ENCODE measurements at places on chromosomes 13 and 19.
A peak's percentile ranks its signal among the peaks of the same experiment; 100 is the strongest.

DNA sequence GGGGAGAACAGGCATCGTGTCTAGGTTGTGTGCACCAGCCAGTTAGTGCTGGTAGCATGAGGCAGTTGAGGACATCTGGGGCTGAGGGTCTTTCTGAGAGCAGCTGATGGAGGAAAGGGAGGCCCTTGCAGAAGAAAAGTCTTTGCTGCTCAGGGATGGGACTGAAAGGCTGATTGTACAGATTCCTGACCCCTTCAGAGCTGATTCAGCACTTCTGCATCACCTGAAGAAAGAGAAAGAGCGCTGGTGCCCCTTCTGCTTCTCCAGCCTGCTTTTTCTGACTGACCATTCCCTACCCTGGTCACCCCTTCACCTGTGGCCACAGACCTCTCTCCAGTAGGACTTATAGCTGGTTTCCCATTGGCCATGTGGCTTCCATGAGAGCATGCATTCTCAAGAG is 476.2 kb downstream of the TSHZ3 start:
- no peak for DNase-seq

DNA sequence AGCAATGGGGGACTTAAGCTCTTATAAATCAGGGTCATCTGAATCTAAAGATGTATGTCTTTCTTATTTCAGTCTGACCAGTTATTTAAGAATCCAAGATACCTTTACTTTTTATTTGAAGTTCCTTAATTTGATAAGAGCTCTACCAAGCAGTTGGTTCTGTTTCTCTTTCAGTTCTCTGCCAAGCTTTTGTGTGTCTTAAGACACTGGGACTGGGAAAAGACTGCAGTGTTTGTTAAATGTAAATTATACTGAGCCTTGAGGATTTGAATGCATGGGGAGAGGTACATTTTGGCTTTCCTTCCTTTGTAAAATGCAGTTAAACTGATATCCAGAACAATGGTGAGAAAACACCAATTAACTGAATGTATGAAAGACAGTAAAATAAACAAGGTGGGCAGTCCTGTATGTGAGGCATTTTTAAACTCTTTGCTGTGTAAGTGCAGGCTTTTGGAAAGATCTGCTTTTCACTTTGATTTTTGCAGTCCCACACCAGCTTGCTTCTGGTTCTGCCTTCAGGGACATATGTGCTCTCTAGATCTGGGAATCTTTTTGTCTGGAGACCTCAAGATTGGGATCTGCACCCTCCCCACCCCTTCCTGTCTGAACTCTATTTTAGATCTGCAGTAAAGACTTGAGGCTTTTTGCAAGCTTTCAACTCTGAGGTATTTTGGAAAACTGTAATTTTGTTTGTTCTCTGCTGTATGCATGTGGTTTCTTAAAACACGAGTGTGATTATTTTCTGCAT is 77.6 kb downstream of the LRCH1 start:
- no peak for DNase-seq

DNA sequence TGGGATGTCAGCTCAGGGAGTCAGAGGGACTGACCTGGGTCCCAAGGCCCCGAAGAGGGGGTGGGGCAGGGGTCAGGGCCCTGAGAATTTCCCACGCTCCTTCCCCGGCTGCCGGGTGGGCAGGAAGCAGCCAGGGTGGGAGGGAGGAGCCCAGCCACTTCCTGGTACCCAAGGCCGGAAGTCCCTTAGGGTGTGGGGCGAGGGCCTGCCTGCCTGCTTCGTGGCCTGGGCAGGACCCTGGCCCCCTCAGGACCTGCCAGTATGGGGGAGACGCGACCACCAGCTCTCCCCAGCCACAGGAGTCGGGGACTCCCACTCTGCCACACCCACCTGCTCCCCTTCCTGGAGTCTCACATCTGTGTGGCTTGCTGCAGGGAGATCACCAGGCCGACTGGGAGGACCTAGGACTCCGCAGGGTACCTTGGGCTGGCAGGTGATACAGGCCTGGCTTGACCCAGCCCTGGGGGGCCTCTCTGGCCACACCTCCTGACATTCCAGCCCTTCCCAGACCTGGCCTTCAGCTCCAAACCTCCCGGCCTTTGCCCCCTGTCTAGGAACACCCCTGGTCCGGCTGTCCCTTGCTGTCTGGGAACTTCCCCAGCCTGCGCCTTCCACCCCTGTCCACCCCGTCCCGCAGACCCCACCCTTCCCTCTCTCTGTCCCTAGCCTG is 9.8 kb upstream of the CIRBP start:
- peak; percentile 66 for DNase-seq

- peak; percentile 83 for DNase-seq
Measured at GRCh38 chr13:74662905-74663304, 528.7 kb upstream of the KLF12 start.

DNA sequence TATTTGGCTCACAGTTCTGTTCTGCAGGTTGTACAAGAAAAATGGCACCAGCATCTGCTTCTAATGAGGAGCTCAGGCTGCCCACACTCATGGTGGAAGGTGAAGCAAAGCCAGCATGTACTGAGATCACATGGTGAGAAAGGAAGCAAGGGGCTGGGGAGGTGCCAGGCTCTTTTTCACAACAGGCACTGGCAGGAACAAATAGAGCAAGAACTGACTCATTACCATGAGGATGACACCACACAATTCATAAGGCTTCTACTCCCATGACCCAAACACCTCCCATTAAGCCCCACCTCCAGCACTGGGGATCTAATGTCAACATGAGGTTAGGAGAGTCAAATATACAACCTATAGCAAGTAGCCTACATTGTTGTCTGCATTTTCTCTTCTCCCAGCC is 522.6 kb downstream of the RFC3 start:
- DNase-seq = peak; percentile 86

DNA sequence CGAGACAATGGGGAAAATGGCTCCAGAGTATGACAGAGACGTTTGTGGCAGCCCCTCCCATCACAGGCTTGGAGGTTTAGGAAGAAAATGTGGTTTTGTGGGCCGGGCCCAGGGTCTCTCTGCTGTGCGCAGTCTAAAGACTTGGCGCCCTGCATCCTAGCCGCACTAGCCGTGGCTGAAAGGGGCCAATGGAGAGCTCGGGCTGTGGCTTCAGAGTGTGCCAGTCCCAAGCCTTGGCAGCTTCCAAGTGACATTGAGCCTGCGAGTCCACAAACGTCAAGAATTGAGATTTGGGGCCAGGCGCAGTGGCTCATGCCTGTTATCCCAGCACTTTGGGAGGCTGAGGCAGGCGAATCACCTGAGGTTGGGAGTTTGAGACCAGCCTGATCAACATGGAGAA is 513.1 kb downstream of the PCDH17 start:
- no peak for DNase-seq

GRCh38 chr19:42422901-42423461 is 4.2 kb downstream of the LIPE start:
- DNase-seq = no peak

GRCh38 chr13:27997904-27998522 is 9.5 kb upstream of the URAD start:
- DNase-seq = peak; percentile 53

GRCh38 chr13:102907886-102908515 is 62.2 kb downstream of the ERCC5 start:
- DNase-seq = peak; percentile 70

- no peak for DNase-seq
Measured at GRCh38 chr19:55673465-55673864, 1.6 kb upstream of the EPN1 start.

DNA sequence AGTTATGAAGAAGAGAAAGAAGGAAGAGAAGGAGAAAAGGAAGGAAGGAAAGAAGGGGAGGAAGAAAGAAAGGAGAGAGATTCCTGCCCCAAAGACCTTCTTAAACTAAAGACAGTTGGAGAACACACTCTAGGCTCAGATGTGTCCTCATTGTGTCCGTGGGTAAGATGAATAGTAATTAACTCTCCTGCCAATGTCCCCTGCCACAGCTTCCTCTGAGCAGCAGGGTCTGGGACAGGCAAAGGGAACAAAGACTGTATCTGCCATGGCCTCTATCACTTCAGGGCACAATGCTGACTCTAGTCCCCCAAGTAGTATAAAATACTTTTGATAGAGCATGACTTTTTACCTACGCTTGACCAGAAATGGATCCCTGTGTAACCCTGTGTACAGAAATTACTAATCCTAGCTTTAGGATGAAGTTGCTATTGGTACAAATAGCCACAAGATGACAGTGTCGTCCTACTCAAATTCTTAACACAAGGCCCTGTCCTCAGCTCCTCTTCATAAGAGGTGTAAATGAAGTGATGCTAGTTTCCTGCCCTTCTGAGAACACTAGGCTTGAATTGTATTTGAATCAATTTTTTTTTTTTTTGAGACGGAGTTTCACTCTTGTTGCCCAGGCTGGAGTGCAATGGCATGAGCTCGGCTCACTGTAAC is 186.2 kb upstream of the GPR12 start:
- peak; percentile 65 for DNase-seq

DNA sequence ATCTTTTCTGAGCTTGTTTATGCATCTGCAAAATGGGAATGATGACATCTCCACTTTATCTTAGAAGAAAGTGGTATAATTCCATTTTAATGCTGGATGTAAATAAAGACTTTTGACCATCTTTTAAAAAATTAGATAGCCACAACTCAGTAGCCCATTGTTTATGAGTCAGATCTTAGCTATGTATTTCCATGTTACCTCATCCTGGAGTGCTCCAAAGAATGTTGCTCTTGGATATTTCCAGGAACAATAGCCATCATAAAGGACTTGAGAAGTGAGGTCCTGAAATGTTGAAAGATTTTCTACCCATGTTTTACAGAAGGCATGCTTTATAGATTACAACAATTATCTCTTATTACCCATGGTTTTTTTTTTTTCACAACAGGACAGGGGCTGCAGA is 229.3 kb upstream of the EDNRB start:
- DNase-seq = peak; percentile 57

DNA sequence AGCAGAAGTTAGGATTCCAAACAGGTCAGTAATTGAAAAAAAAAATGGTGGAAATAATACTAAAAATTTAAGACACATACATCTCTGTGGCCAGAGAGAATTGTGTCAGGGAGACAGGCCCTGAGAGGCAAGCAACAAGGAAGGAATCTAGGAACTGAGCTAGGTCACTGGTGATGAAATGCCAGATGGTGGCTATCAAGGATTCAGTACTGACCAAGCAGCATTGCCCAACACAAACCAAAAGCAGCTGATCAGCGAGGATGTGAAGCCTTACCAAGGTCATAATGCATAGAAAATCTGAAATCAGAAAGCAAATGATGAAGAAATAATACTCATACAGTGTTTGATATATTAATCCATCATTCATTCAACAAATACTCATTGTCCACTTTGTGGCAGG is 905.0 kb downstream of the GPC5 start:
- DNase-seq = peak; percentile 98

- DNase-seq = no peak
Measured at GRCh38 chr13:31706105-31706504, 33.2 kb upstream of the RXFP2 start.

DNA sequence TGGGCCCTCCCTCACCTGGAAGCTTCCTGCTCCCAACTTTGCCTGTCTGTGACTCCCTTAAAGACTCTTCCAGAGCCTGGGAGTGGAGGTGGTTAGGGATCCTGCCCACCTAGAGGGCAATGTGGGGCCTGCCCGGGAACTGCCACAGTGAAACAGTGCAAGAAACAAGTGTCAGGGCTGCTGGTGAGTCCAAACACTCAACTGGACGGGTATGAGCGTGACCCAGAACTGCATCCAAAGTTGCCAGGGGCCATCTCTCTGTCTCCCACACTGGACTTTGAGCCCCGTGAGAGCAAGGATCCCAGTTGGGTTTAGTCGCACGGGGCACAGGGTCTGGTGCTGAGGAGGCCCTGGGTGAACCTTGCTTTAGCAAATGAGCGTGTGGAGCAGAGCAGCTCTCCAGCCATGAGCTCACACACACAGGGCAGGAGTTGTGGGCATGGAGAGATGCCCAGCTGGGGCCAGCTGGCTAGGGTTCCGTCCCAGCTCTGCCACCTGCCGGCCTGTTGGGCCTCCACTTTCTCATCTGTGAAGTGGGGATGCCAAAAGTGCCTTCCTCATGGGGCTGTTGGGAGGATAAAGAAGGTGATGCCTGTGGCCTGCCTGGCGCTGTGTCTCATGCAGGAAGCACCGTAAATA is 2.8 kb upstream of the NUMBL start:
- DNase-seq = no peak

DNA sequence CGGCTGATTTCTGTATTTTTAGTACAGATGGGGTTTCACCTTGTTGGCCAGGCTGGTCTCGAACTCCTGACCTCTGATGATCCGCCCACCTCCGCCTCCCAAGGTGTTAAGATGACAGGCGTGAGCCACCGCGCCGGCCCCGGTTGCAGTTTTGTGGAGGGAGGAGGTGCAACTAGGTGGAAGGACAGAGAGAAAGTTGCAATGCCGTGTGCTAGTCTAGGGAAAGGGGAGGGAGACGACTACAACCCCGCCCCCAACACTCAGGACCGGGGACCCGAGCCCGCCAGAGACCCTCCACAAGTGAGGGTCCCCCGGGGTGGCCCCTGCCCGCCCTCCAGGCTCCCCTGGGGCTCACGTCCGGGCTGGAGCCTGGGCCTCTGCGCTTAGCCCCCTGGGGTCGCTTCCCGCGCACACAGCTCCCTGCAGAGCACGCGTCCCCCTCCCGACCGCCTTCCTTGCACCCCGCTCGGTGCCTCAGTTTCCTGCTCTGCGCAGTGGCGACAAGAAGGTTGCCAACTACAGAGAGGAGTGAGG is 1.2 kb upstream of the ARID3A start:
- no peak for DNase-seq

GRCh38 chr13:99726282-99726894 is 225.1 kb downstream of the TM9SF2 start:
- DNase-seq = no peak

GRCh38 chr19:1154731-1155351 is 19.2 kb downstream of the SBNO2 start:
- DNase-seq = peak; percentile 93

GRCh38 chr13:47036294-47037008 is 139.6 kb upstream of the HTR2A start:
- DNase-seq = no peak

GRCh38 chr19:42655748-42656147 is 61.0 kb upstream of the CEACAM8 start:
- DNase-seq = no peak

DNA sequence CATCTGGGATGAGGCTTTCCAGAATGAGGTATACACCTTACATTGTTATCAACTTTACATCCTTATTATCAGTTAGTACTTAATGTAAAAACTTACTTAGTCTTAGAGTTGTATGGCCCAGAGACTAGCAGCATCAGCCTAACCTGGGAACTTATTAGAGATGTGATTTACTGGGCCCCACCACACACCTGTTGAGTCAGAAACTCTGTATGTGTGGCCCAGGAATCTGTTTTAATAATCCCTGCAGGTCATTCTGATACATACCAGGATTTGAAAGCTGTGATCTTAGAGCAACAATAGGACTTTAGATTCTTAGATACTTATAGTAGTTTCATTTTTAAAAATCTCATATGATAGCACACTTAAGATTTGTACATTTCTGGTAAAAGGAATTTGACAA is 17.4 kb downstream of the FNDC3A start:
- DNase-seq = no peak

DNA sequence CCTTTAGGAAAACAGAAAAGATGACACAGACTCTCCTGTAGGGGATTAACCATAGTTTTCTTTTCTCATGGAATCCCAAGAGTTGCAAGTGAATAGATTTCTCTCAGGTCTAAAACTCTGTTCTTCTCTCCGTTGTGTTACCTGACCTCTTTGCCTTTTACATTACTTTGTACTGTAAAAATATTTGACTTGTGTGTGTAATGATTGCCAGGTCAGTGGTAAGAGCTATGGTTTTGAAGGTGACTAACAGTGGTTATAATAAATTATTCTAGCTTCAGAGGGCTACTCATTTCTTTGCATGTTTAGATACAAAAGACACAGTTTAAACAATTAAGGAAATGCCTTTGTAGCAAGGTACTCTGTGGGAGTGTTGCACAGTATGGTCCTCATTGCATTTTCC is 23.0 kb upstream of the PSG2 start:
- DNase-seq = peak; percentile 3

GRCh38 chr13:32838945-32839344 is 177.3 kb upstream of the KL start:
- no peak for DNase-seq
